Stimulated activated CD8-positive, alpha-beta memory T cell treated with anti-CD3 and anti-CD28 coated beads, Interleukin-7, amount 100 ng/mL, for 24 hours (primary cell): ENCODE measurements at places on chromosomes 4 and X.

DNA sequence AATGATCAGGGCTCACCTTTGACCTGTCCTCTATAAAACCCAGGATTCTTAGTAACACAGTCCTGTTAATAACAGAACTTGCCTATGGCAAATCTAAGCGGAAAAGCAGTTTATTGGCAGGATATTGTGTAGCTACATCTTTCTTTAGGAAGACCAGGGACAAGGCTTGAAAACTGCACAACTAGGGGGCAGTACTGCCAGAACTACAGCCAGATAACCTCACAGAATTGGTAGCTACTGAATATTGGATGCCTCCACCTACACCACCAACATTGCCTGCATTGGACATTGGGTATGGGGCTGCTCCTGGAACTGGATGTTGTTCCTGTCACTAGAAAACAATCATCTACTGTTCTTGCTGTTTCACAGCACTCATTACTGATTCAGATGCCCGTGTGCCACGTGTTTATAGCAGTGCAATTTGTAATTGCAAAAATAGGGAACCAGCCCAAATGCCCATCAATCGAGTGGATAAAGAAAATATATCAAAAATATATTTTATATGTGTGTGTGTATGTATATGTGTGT lies 47.4 kb downstream of the REPS2 start:
- no peak for DNase-seq

DNA sequence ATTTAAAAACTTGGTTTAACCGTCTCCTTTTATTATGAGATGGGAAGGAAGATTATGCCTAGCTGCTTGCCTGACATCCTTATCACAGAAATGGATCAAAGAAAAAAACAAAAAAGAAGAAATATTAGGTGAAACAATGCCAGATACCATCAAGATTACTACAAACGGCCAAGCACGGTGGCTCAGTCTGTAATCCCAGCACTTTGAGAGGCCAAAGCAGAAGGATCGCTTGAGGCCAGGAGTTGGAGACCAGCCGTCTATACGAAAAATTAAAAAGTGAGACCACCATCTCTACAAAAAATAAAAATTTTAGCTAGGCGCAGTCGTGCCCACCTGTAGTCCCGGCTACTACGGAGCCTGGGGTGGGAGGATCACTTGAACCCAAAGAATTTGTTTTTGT lies 2.3 kb downstream of the FRYL start:
- no peak for DNase-seq

DNA sequence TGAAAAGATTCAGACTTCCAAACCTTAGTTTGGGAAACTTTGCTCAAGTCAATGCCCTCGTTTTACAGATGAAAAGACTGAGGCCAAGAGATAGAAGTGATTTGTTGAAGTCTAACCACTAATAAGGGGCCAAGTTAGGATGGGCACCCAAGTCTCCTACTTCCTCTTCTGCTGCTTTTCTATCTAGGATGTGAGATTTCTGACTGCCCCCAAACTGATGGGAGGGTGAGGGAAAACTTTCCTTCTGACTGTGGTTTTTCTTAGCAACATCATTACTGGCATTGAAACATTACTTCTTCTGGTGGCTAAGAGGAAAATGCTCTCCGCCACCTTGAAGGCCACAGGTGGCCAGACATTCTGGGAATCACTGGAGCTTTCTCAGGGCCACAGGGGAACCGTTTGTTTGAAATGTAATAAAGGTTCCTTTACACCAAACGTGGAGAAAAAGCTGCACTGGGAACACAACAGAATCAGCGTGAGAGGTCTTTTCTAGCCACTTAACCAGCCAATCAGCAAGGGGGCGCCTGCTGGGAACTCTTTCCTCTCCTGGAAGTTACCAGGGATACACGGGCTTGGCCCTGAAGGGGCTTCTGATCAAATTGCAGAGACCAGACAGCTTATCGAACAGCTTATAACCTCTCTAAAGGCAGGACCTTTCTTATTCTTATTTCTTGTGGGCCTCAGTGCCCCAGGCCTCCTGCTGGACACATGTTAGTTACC lies 115.9 kb upstream of the TEX13D start:
- DNase-seq, result no peak

GRCh38 chrX:8455557-8455956 lies 9.1 kb upstream of the VCX3B start:
- DNase-seq, result no peak

DNA sequence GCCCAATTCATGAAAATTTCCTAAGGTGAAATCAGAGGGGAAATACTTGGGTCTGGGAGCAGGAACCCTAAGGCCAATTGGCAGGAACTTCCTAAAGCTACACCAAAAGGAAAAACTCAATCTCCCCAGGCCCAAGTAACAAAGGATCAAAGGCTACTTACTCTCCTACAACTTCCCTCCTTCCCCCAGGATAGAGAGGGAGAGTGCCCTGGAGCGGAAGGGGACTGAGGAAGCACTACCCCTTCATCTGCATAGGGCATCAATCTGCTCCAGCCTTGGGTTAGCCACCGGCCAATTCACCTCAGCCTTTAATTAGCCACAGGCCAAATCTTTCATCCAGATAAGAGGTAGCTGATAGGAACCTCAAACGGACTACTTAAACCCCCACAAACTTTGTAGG lies 55.0 kb downstream of the SLC34A2 start:
- DNase-seq, result no peak

- DNase-seq, result no peak
These were observed 73.0 kb upstream of the KLHL13 start for GRCh38 chrX:118189628-118190027.

DNA sequence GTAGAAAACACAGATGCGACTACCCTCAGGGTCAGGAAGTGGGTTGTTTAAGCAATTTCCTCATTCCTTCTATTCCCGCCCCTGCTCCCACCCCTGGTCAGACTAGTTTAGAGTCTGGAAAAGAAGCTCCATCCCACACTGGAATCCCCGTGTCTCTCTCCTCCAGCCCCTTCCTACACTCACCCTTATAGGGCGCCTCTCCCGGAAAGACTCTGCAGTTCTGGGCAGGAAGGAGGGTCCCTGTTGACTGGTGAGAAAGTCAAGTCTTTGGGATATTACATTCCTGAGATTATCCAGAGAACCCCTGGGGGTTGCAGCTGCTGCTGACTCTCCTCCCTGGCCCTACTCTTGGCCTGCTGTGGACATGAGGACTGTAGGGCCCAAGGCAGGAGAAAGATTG lies 11.9 kb downstream of the STARD8 start:
- DNase-seq, result no peak

DNA sequence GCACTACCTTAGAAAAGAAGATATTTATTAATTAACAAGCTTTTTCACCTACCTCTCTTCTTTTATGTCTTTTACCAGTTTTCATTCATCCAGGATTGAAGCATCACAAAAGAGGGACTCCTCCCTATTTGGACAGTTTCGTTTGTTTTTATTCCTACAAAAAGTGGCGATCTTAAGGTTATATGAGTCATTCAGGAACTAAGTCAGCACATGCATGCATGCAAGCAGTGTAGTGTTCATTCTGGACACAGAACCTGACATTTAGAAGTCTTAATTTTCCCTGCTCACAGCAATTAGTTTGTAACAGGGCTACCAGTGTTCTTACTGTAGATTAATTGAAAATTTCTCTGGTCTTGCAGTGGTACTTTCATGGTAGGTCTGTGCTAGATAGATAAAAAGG lies 47.9 kb upstream of the QRFPR start:
- DNase-seq, result no peak

DNA sequence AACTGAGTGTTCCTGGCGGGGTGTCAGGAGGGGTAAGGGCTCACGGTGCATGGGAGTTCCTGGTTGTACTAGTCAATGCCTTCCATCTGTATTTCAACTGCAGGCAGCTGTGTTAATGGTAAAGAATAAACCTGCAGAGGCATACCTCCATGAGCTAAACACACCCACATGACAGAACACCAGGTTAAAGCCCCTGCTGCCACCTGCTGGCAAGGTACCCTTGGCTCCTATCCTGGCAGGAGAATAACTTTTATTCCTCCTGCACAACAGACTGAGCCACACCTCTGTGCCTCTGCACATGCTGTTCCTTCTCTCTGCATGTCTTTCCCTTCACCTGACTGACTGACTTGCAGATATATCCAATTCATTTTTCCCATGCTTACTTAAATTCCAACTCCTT lies 11.1 kb downstream of the ITIH6 start:
- DNase-seq, result no peak

DNA sequence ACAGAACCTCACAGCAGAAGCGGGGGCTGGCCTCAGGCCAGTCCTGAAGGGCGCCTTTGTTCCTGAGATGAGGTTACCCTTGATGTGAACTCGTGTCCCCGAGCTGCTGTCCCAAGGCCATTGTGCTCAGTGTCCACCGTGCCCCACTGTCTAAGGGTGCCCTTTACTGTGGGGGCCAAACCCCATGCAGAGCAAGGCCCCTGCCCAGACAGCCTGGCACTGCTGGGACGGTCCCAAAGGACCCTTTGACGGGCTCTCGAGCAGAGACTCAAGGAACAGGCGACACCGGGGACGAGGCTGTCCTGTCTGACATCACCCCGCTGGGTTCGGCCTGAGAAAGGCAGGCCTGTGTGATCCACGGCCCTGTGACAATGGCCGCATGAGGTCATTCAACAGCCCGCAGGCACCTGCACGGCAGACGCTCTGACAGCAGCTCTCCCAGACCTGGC lies 100.6 kb downstream of the ABLIM2 start:
- DNase-seq, result no peak

GRCh38 chr4:82648356-82648755 lies 86.6 kb upstream of the TMEM150C start:
- DNase-seq, result no peak

- no peak for DNase-seq
These were observed 110.5 kb downstream of the ANXA3 start for GRCh38 chr4:78661921-78662521.

- DNase-seq, result no peak
These were observed 142.7 kb downstream of the DKK2 start for GRCh38 chr4:106893395-106893881.

GRCh38 chrX:72113461-72113860 lies 18.3 kb downstream of the RTL5 start:
- DNase-seq, result no peak

DNA sequence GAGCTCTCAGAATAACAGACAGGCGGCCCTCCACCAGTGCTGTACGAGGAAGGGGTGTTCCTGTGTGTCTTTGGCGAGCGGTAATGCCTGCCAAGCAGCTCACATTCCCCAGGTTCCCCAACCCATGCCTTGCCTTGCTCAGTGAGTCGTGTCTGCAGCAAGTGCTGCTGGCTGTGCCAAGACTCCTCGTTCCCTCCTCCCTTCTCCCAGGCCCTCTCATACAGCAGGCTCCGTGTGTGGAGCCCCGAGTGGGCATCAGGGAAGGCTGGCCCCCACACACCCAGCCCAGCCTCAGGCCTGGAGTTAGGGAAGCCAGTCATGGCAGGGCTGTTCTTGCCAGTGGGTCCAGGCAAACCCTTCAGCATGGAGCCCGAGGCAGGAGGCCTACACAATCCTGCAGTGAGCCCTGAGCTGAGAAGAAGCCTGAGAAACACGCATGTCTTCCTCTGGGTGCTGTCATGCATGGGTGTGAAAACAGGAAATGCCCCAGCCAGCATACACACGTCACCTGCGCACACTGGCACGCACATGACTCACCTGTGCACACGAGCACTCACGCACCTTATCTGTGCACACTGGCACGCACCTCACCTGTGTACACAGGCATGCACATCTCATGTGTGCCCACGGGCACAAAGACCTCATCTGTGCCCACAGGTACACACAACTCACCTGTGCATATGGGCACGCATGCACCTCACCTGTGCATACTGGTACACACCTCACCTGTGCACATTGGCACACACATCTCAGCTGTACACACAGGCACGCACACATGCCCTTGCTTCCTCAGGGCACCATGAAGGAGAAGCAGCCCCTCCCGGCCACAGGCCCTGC lies 238.7 kb downstream of the DHRSX start:
- DNase-seq, result no peak

- no peak for DNase-seq
These were observed 659.9 kb upstream of the AGA start for GRCh38 chr4:178102139-178102538.

- no peak for DNase-seq
These were observed 264.9 kb upstream of the PRPS2 start for GRCh38 chrX:12526306-12526705.

DNA sequence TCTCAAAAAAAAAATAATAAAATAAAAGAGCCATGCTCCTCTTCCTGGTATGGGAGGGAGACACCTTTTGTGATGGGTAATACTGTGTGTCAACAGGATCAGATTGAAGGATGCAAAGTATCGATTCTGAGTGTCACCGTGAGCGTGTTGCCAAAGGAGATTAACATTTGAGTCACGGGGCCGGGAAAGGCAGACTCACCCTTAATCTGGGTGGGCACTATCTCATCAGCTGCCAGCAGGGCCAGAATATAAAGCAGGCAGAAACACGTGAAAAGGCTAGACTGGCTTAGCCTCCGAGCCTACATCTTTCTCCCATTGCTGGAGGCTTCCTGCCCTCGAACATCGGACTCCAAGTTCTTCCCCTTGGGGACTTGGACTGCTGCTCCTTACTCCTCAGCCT lies 95.4 kb downstream of the SHOX start:
- no peak for DNase-seq

DNA sequence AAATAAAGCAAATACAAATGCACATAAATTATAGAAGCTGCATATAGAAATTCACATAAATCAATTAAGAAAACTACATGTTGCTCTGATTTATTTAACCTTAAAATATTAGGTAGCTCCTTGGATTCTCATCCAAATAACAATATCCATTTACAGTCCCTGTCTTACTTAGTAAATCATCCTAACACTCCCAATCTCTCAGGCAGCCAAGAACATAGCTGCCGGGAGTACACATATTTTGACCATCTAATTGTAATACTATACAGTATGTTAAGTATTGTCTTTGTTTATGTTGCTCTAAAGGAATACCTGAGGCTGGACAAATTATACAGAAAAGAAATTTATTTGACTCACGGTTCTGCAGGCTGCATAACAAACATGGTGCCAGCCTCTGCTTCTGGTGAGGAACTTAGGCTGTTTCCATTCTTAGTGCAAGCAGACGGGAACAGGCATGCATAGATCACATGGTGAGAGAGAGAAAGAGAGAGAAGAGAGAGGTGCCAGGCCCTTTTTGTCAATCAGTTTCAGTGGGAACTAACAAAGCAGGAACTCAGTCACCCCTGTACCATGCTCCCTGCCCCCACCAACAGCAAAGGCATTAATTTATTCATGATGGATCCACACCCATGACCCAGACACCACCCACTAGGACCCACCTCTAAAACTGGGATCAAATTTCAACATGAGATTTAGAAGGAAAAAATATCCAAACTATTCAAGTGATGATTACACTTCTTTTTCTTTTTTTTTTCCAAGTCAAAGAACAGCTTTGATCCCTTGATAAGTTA lies 614.8 kb upstream of the TECRL start:
- DNase-seq, result no peak

DNA sequence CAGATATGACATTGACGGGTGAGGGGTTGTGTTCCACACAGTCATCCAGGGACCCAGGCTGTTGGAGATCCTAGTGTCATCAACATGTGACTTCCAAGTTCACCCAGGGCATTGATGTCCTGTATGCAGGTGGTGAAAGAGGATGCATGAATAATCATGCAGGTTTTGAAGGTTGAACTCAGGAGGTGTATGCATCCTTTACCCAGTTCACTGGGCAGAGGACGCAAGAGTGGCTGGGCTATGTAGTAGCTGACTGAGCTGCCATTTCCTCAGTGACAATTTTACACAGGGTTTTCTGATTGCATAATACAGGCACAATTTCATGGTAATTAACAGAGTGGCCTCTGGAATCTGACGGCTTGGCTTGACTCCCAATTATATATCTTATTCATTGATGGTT lies 323.0 kb downstream of the HS3ST1 start:
- DNase-seq, result no peak
